Activated naive CD8-positive, alpha-beta T cell treated with anti-CD3 and anti-CD28 coated beads for 36 hours (primary cell): ENCODE measurements at places on chromosomes 5 and 9. TPM values are rescaled to one million over a fixed set of nuclear protein-coding genes. Genes with fewer than 3 reads are reported as not detected.

The IFNA21 gene
- total RNA-seq, result not detected

The RGP1 gene
- 13.4 TPM for total RNA-seq

DNA sequence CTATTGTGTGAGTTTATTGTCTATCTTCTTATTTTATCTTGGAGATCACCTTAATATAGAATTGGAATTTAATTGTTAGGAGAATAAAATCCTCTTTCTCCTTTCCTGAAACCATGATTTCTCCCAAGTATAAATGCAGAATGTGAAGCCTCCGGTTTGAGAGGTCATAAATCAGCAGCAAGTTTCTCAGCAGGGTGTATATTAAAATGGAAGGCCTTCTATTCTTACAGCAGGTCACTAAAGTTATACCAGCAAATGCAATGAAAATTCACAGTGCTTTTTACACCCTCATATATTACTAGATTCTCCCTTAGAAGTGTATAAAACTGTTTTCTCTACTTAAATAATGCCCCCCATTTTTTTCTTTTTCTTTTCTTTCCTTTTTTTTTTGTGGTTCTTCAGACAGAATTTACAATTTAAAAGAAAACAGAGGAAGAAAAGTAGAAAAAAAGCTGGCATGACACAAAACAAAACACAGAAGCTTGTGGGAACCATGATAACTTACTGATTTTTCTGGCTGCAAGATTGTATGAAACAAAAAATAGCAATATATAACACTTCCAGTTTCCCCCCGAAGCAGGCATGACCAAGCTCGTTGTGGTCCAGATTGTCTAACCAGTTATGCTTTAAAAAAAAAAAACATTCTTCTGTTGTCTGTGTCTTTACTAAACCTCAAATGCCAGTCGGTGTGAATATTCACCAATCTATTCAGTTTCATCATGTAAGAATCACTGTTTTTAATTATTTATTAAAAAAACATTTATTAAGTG, 211.2 kb downstream of the RAB3C start:
- H3K27ac ChIP-seq, result no peak overlapping the region
- H3K4me1 ChIP-seq, result peaks cover 2% of the 10 kb centered on the region
- H3K4me3 ChIP-seq, result no peak overlapping the region
- no peaks in the 10 kb centered on the region for H3K36me3 ChIP-seq
- DNase-seq, result no peak

GRCh38 chr9:114475412-114476135, 29.7 kb downstream of the WHRN start:
- H3K4me1 ChIP-seq, result peaks cover 18% of the 10 kb centered on the region
- H3K4me3 ChIP-seq, result no peak overlapping the region
- H3K27me3 ChIP-seq, result peaks cover 4% of the 10 kb centered on the region
- H3K27ac ChIP-seq, result no peak overlapping the region
- peaks cover 3% of the 10 kb centered on the region for H3K36me3 ChIP-seq

DNA sequence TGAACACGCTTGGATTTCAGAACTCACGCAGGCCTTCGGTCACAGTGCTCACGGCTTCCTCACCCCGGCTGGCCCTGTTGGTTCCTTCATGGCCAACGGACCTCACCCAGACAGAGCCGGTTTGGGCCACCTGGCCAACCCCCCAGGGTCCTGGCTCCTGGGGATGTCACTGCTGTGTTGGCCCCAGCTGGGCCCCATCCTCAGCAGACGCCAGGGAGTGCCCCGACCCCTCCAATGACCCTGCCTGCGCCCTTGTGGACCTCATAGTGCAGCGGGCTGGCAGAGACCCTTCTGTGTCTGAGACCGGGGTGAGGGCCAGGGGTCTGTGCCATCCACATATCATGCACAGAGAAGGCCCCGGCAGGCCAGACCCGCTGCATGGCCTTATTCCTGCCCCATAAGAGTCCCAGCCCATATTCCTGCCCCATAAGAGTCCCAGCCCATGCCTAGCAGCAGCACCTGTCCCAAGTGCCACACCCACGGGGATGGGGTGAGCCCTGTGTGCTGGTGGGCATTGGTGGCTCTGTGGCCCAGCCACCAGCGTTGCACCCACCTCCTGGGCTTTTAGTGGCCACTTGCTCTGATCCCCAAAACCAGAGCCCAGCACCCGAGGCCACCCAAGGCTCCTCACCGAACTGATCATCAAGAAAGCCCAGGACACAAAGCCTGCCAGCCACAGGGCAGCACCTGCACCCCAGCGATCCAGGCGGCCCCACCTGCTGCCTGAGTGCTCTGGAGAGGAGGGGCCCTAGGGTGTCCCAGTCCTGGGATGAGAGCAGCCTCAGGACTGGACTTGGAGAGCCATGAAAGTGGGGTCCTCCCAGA, 1.3 kb upstream of the LPCAT1 start:
- no peak overlapping the region for H3K4me3 ChIP-seq
- DNase-seq, result no peak
- no peaks in the 10 kb centered on the region for H3K27me3 ChIP-seq
- H3K36me3 ChIP-seq, result peaks cover 7% of the 10 kb centered on the region
- H3K4me1 ChIP-seq, result peaks cover 32% of the 10 kb centered on the region

- H3K27me3 ChIP-seq, result no peaks in the 10 kb centered on the region
- no peaks in the 10 kb centered on the region for H3K36me3 ChIP-seq
- H3K27ac ChIP-seq, result no peak overlapping the region
- no peak overlapping the region for H3K4me3 ChIP-seq
Measured at GRCh38 chr5:95770830-95771708, 39.9 kb downstream of the RHOBTB3 start.

DNA sequence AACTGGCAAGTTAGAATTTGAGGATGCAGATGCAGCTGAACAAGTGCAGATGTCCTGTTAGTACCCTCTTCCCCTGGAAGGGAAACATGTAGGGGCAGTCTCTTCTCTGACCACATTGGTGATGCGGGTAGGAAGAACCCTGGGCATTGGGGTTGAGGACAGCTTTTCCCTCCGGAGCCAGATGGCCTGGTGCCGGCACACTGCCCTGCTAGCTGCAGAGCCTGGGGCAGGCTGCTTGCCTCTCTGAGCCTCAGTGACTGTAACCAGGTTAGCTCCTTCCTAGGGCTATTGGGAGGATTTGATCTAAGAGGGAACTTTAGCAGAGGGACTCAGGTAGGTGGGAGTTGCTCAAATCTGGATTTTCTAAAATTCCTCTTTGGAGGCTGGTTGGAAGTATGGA, 148.4 kb downstream of the HSPA4 start:
- H3K27me3 ChIP-seq, result no peaks in the 10 kb centered on the region
- no peak overlapping the region for H3K4me3 ChIP-seq
- no peak overlapping the region for H3K27ac ChIP-seq
- no peak for DNase-seq
- no peaks in the 10 kb centered on the region for H3K4me1 ChIP-seq
- H3K36me3 ChIP-seq, result no peaks in the 10 kb centered on the region

The PCDHA9 gene
- not detected for total RNA-seq

DNA sequence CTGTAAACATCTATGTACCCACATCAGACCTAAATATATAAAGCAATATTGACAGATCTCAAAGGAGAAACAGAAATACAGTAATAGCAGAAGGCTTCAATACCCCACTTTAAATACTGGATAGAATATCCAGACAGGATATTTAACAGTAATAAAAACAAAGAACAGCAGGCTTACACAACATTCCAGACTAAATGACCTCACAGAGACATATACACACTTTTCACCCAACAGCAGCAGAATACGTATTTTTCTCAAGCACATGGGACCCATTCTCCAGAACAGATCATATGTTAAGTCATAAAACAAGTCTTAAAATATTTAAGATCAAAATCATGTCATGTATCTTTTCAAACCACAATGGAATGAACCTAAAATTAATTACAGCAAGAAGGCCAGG, 76.8 kb downstream of the CAMSAP1 start:
- no peak overlapping the region for H3K4me3 ChIP-seq
- H3K27me3 ChIP-seq, result no peaks in the 10 kb centered on the region
- peaks cover 10% of the 10 kb centered on the region for H3K4me1 ChIP-seq
- H3K27ac ChIP-seq, result no peak overlapping the region
- DNase-seq, result no peak
- peaks cover 36% of the 10 kb centered on the region for H3K36me3 ChIP-seq

DNA sequence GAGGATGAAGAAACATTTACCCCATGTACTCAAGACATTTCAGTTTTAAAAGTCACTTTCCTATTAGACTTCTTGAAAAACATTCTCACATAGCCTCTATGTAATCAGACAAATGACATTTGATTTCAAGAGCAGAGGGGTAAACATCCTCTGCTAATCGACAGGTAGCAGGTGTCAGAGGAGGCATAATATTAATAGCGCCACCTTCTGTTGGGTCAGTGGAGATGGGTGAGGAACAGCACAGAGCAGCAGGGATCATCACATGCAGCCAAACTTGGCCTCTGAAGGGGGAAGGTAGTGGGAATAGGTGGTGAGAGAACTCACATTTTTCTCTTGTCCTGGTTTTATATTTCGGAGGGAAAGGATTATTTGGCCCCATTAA, 3.3 kb upstream of the LSM11 start:
- H3K36me3 ChIP-seq, result peaks cover 25% of the 10 kb centered on the region
- H3K4me1 ChIP-seq, result peaks cover 14% of the 10 kb centered on the region
- no peak overlapping the region for H3K27ac ChIP-seq
- DNase-seq, result no peak

The LHX3 gene
- total RNA-seq, result not detected

DNA sequence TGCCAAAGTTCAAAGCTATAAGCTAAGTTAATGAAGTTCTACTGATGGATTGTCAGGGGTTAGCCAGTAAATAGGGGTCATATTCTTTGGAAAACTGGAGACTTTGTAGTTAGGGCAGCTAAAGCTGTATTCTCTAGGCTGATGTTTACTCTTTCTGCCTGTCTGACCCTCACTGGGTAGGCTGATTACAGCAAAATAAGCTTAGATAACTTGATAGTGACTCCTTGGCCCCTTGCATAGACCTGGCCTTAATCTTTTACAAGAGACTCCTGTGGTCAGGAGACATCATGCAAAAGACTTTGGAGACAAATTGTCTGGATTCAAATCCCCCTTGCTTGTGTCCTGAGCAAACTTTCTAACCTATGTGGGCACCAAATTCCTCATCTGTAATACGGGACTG, 314.4 kb upstream of the MSX2 start:
- no peaks in the 10 kb centered on the region for H3K36me3 ChIP-seq
- H3K27ac ChIP-seq, result no peak overlapping the region
- no peaks in the 10 kb centered on the region for H3K4me1 ChIP-seq

GRCh38 chr5:173093606-173094005, 37.5 kb downstream of the CREBRF start:
- no peak for DNase-seq
- H3K4me3 ChIP-seq, result no peak overlapping the region
- H3K4me1 ChIP-seq, result peaks cover 40% of the 10 kb centered on the region
- no peak overlapping the region for H3K27ac ChIP-seq
- peaks cover 15% of the 10 kb centered on the region for H3K36me3 ChIP-seq
- no peaks in the 10 kb centered on the region for H3K27me3 ChIP-seq

DNA sequence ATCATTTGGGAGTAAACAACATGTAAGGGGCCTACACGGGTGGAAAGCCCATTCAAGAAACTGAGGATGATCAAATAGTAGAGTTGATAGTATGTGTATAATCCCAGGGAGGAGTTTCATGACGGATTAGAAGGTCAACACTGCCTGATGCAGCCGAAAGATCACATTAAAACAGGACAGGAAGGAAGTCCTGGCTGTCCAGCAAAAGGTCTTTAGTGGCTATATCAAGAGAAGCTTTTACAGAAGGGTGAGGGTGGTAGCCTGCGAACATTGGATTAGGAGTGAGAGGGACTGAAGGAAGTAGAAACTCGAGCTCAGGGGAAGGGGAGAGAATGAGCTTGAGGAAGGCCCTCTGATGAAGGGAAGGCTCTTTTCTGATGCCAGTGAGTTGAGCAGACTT, 36.0 kb downstream of the DOCK8 start:
- H3K4me1 ChIP-seq, result peaks cover 13% of the 10 kb centered on the region
- no peak overlapping the region for H3K4me3 ChIP-seq
- no peak overlapping the region for H3K27ac ChIP-seq
- no peaks in the 10 kb centered on the region for H3K27me3 ChIP-seq
- H3K36me3 ChIP-seq, result peaks cover 2% of the 10 kb centered on the region

The LCN15 gene
- not detected for total RNA-seq

The SEMA6A gene
- total RNA-seq, result not detected

The ZDHHC21 gene
- total RNA-seq, result 4.1 TPM

The KCNMB1 gene
- total RNA-seq, result not detected

- H3K4me1 ChIP-seq, result no peaks in the 10 kb centered on the region
- DNase-seq, result no peak
- H3K36me3 ChIP-seq, result no peaks in the 10 kb centered on the region
- H3K4me3 ChIP-seq, result no peak overlapping the region
- H3K27me3 ChIP-seq, result no peaks in the 10 kb centered on the region
- no peak overlapping the region for H3K27ac ChIP-seq
Measured at GRCh38 chr5:58710871-58711270, 128.0 kb downstream of the RAB3C start.

The NDUFS4 gene
- total RNA-seq, result 59.4 TPM

The IL13 gene
- total RNA-seq, result 0.72 TPM

The HAVCR1 gene
- total RNA-seq, result 0.89 TPM

- no peaks in the 10 kb centered on the region for H3K27me3 ChIP-seq
- H3K27ac ChIP-seq, result no peak overlapping the region
- H3K4me1 ChIP-seq, result peaks cover 9% of the 10 kb centered on the region
- peaks cover 4% of the 10 kb centered on the region for H3K36me3 ChIP-seq
- no peak overlapping the region for H3K4me3 ChIP-seq
- no peak for DNase-seq
Measured at GRCh38 chr5:40569546-40570270, 110.0 kb upstream of the PTGER4 start.

- H3K4me3 ChIP-seq, result no peak overlapping the region
- no peak for DNase-seq
- H3K27me3 ChIP-seq, result peaks cover 60% of the 10 kb centered on the region
- H3K36me3 ChIP-seq, result no peaks in the 10 kb centered on the region
- no peak overlapping the region for H3K27ac ChIP-seq
- H3K4me1 ChIP-seq, result no peaks in the 10 kb centered on the region
Measured at GRCh38 chr5:124735169-124735858, 11.1 kb downstream of the ZNF608 start.

GRCh38 chr5:173901705-173902104, 13.6 kb downstream of the CPEB4 start:
- H3K27me3 ChIP-seq, result no peaks in the 10 kb centered on the region
- peaks cover 15% of the 10 kb centered on the region for H3K4me1 ChIP-seq
- no peak overlapping the region for H3K4me3 ChIP-seq
- DNase-seq, result no peak
- H3K36me3 ChIP-seq, result peaks cover 3% of the 10 kb centered on the region

DNA sequence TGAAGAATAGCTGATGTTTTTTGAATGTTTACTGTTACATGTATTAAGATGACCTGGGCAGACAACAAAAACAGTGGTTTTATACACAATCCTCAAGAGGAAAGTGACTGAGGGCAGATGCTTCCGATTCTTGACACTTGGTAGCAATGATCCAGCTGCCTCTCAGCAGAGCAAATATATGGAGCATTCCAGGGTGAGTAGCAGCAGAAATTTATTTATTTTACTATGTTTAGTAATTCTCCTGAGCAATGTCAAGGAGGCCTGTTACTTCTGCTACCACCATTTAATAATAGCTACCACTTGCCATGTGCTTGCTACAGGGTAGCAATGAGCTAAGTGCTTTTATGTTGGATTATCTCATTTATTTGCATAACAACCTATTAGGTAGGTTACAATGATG, 69.1 kb upstream of the NR3C1 start:
- DNase-seq, result no peak
- H3K27me3 ChIP-seq, result no peaks in the 10 kb centered on the region
- no peaks in the 10 kb centered on the region for H3K4me1 ChIP-seq
- H3K4me3 ChIP-seq, result no peak overlapping the region

GRCh38 chr9:106892632-106893031, 29.7 kb downstream of the ZNF462 start:
- no peak overlapping the region for H3K4me3 ChIP-seq
- H3K36me3 ChIP-seq, result no peaks in the 10 kb centered on the region
- H3K4me1 ChIP-seq, result no peaks in the 10 kb centered on the region

GRCh38 chr5:148922606-148923005, 96.2 kb downstream of the ADRB2 start:
- H3K27ac ChIP-seq, result no peak overlapping the region
- no peak for DNase-seq
- H3K36me3 ChIP-seq, result no peaks in the 10 kb centered on the region
- H3K4me3 ChIP-seq, result no peak overlapping the region
- no peaks in the 10 kb centered on the region for H3K4me1 ChIP-seq

The SLC1A3 gene
- 0.42 TPM for total RNA-seq

The PGM5 gene
- not detected for total RNA-seq
